ENCODE measurements at places on chromosomes 3 and 15.

- DNase-seq = no peak
Observed at GRCh38 chr3:174132421-174133042, 726.6 kb upstream of the NAALADL2 start.

- no peak for DNase-seq
Observed at GRCh38 chr3:140285380-140285779, 350.4 kb downstream of the CLSTN2 start.

DNA sequence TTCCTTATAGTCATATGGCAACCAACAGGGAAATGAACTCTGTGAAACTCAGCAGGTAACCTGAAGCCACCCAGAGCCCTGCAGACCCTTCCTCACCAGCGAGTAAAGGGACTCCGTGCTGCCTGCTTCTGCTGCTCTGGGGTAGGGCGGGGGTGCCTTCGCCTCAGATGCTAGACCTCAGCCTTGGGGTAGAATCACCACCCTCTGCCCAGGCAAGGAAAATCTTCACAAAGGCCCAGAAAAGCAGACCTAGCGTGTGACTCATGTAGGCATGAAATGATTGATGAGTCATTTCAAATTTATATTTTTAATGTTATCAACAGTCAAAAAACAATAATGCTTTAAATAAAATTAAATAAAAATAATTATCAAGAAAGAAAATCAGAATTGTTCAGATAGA lies 6.6 kb downstream of the STIMATE start:
- DNase-seq = no peak

GRCh38 chr3:13280811-13281506 lies 139.2 kb downstream of the NUP210 start:
- DNase-seq = no peak

GRCh38 chr3:73228437-73228836 lies 167.0 kb downstream of the EBLN2 start:
- DNase-seq = no peak

DNA sequence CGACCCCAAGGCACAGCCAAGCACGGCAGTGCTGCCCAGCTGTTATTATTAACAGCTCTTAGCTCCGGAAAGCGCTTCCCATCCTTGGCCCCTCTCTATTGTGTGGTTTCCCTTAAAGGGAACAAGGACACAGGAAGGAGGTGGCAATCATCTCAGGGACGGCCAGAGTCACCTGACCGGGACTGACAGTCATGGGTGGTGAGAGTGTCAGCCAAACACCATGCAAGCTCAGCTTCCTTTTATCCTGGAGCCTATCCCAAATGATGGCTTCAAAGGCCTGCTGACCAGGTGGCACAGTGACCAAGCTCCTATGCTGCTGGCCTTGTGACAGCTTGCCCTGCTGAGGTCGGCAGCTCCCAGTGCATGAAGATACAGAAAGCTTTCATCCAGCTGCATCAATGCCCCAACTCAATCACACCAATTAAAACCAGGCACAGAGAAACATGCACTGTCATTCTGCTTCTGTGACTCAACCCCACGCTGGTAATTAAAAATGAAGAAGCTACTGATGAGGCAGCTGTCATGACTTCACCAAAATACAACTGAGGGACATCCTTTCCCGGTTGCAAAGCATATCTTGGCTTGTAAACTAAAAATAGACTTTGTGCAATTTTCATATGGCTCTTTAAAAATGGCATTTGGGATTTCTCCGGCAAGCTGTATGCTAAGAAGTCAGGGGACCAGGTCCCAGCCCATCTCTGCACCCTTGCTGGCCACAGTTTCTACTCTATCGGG lies 34.0 kb downstream of the PCSK6 start:
- DNase-seq = no peak

- no peak for DNase-seq
Observed at GRCh38 chr3:54964081-54964480, 36.2 kb upstream of the LRTM1 start.
